Ovary (tissue), 10 donors: ENCODE measurements at places on chromosomes 12 and 14. TPM values are rescaled to one million over a fixed set of nuclear protein-coding genes. Genes with fewer than 3 reads are reported as not detected.

- DNase-seq = no peak
These were observed 272.4 kb downstream of the DPF3 start for GRCh38 chr14:72621387-72622065.

DNA sequence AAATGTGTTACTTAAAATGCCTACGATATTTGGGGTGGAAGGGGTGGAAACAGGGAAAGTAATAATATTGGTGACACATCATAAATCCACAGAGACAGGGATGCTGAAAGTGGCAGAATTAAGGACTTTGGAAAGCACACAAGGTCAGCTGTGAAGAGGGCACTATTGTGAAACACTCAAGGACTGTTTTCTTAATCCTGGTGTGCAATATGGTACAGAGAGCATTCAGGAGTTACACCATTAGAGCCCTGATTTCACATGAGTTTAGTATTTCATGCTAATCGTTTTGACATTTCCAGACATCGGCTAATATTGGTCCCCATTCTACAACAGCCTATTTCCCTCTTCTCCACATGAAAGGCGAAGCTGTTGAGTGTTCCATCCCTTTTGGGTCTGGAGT is 219.2 kb downstream of the MSRB3 start:
- no peak for DNase-seq

DNA sequence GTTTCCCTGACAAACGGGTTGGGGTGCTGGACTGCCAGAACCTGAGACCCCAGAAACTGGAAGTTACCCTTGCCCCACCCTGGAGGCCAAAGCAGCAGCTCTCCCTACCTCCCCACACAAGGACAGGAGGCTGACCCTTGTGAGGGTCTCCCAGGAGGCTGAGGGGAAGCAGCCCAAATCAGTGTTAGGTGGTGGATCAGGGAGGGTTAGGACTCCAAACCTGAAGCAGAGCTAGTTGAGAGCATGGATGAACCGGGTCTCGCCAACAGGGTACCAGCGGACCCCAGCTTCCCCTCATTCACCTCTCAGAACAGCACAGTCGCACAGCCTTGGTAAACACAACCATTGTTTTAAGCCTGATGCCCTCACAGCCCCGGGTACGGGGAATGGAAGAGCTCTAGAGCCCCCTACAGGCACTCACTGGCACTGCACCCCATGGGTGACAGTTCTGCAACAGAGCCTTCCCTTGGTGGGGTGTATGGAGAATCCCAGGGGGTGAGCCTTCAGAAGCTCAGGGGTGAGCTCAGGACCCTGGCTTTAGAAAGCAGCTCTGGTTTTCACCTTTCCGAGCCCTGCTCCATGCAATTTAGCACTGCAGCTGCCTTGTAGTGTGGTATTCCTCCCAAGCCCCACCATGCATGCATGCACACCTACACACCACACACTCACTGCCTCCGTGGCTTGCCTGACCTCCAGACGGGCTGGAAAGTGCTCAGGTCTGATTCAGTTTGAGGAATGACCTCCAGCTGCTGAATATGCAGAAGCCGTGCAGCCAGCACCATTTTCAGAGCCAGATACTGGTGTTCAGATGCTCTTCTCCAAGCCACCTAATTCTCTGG is 11.2 kb downstream of the ESRRB start:
- peak; percentile 51 for DNase-seq

GRCh38 chr12:131054345-131055092 is 100.8 kb downstream of the ADGRD1 start:
- DNase-seq = no peak

Gene AGAP2
- 0.40 TPM for total RNA-seq

DNA sequence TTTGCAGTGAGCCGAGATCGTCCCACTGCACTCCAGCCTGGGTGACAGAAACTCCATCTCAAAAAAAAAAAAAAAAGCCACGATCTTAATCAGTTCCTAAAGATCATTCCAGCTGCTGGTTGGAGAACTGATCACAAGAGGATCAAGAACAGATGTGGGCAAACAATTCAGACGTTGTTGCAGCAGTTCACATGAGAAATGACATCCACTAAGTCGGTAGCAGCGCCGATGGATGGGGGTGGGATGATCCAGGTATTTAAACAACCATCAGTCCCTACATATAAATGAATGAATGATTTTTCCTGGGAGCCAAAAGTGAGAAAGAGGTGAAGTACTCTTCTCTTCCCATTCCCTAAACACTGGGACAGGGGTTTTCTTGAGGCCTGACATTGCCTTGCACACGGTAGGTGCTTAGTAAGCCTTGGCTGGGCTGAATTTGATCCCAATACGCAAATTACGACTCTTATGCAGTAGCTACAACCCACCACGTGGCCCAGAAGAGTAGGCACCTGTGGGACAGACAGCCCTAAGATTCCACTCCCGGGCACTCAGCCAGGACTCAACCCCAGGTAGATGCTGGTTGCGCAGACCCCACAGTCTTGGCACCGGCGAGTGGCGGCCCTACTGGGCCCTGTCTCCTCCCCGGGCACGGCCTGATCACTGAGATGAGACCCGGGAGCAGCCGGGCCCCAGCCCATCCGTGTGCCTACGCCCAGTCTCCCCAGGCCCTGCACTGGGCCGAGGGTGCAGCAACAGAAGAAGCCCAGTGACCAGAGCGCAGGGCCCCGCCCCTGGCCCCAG is 565 bp downstream of the SPRYD3 start:
- no peak for DNase-seq

DNA sequence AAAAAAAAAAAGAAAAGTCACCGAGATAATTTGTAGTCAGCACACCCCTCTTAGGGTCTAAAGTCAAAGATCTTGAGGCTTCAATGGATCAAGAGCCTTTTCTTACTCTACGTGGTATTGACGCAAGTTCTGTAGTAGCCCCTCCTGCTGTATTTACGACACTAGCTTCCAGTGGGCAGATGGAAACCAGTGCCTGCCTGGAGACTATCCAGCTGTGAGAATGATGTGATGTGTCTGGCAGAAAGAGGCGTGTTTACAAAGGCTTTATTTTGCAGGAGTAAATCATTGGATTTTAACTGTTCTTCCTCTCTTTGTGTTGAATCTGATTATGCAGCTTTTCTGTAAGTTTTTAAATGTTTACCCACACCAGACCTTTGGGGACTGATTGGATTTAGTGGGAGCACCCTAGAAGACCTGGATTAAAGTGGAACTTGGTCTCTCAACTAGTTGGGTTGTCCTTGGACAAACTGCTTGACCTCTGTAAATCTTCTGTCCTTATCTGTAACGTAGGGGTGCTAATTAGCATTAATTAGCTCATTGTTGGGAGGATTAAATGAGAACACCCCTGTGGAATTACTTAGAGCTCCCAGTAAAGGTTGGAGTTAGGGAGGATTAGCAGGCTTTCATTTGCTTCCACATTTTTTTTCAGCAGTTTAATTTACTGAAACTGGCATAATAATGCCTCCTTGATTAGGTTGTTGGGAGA is 72.4 kb downstream of the RASSF3 start:
- peak; percentile 76 for DNase-seq

GRCh38 chr12:644303-644639 is 19.0 kb downstream of the NINJ2 start:
- no peak for DNase-seq

DNA sequence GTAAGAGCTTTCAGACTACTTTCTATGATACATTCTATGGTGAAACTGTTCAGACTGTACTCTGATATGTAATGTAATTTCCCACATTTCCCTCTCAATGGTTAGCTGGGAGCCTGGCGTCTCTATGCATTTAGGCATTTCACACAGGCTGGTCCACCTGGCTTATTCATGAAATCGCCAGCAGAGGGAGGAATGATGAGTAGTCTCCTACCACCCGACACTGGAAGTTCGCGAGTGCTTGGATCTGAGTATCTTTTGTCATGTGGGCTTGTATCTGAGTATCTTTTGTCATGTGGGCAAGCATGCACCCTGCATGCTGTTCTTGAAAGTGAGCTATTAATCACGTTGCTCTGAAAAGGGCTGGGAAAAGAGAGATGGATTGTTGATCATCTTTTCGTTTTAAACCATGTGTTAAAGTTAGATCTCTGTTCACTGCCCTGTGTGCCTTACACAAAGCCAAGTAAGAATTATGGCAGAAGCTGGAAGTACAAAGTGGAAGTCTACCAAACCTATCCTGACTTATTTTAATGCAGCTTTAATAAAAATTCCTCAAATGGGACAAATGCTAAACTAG is 235.0 kb downstream of the ATP23 start:
- DNase-seq = no peak
